ENCODE measurements at places on chromosomes 2 and 18. TPM values are rescaled to one million over a fixed set of nuclear protein-coding genes. Genes with fewer than 3 reads are reported as not detected.

Gene SP100
- total RNA-seq = 42.9 TPM

Gene UPP2
- total RNA-seq = not detected

Gene SNTG2
- 0.55 TPM for total RNA-seq

Gene HAT1
- total RNA-seq = 69.1 TPM

Gene SPP2
- not detected for total RNA-seq

Gene ST6GAL2
- 0.08 TPM for total RNA-seq

Gene LIPG
- 118 TPM for total RNA-seq

Data from hair follicular keratinocyte (primary cell).